CD4-positive, alpha-beta T cell treated with Interleukin-15 for 4 hours (primary cell): ENCODE measurements at places on chromosomes 13 and 19.

DNA sequence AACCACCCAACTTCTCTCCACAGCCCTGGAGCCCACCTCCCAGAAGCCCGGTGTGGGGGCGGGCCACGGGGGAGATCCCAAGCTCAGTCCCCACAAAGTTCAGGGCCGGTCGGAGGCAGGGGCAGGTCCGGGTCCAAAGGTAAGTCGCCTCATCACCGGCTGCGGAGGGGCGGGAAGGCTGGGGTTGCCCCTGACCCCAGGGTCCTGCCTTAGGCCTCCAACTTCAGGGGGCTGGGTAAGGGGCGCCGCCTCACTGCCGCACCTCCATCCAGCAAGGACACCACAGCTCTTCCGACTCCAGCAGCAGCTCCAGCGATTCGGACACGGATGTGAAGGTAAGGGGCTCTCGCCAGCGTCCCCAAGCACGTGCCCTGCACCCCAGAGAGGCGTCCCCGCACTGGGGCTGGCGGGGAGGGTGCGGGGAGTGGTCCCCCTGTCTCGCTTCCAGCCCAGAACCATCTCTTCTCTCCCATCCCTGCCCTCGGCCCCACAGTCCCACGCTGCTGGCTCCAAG, 358 bp downstream of the C19orf33 start:
- DNase-seq = no peak

DNA sequence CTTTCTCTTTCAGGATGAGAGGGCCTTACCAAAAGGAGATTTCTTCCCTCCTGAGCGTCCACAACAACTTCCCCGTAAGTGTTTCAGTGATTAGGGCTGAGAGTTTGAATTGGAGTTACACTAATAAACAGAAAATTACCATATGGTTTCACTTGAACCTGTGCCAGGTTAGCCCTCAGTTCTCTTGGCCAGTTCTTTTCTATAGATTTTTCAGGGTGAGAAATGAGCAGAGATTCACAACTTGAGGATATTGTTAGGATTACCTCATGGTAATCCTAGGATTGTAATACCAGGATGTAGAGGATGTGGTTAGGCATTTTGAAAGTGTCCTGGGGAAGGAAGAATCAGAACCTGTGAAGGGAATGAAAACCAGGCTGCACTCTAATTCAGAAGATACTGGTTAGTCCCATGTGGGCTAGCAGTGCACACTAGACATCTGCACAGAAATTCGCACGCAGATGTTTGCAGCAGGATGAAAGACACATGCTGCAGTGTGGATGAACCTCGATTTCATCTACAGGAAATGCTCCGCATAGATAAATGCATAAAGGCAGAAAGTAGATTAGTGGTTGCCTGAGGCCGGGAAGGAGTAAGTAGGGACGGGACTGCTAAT, 24.1 kb downstream of the HNRNPM start:
- DNase-seq = no peak

GRCh38 chr13:74883834-74884233, 598.1 kb downstream of the TBC1D4 start:
- DNase-seq = no peak

DNA sequence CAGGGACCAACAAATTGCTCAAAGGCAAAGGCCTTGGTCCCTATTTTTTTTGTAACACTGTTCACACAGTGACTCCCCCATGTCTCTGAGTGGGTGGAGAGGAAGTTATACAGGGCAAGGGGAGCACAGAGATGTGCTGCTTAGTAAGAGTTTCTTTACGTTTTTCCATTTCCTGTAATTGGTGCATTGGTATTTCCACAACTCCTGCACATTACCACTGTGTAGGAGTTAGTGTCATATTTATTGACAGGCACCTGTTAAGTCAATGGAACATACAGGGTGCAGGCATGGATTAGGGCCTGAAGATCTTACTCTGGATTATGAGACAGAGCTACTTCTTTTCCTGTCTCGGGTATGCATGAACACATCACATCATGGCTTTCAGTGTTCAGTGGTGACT, 45.2 kb downstream of the SOX21 start:
- DNase-seq = no peak

DNA sequence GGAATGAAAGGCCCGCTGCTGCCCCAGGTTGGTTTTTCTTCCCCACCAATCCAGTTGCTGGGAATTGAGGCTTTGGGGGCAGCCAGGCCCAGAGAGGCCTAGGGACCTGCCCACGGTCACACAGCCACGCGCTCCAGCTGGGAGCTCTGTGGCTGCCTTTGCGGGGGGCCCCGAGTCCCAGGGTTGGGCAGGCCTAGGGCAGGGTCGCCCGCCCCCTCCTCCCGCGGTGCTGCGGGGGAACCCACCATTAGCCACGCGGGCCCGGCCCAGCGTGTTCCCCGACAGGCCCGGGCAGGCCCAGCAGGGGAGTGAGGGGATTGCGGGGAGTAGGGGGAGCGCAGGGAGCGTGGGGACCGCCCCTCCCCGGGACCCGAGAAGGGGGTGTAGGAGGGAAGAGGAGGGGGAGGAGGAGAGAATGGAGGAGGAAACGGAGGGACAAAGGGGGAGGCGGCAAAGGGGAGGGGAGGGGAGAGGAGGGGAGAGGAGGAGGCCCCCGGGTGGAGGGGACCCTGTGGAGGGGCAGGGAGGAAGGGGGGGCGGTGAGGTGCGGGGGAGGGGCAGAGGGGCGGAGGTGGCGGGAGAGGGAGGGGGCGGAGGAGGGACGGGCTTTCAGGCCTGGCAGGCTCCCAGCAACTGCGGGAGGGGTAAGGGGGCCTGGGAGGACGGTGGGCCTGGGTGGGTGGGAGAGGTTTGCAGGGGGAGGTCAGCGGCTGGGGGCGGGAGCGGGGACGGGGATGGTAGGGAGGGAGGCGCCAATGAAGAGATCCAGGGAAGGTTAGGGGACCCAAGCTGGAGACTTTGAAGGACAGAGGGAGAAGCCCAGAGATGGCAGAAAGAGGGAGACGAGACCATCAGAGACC, 12.9 kb upstream of the TLE2 start:
- DNase-seq = no peak

- no peak for DNase-seq
Observed at GRCh38 chr13:109989155-109989554, 202.8 kb upstream of the IRS2 start.

DNA sequence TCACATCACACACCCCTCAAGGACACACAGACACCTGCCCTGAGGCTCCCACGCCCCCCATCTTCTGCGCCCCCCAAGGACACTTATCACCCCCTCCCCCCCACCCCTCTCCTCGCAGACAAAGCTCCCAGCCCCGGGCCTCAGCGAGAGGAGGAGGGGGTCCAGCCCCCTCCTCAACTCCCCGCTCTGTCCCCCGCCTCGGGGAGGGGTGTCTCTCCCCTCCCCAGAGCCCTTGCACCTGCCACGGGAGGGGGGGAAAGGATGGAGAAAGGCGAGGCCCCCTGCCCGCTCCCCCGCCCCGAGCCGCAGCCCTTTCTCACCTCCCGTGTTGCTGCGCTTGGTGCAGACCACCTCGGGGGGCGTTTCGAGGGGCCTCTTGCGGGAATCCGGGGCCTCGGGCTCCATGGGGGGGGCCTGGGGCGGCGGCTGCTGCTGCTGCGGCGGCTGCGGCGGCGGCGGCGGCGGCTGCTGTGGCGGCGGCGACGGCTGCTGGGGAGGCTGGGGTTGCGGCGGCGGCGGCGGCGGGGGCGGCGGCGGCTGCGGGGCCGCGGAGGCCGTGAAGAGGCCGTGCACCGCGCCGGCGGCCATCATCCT, 621 bp downstream of the NOVA2 start:
- DNase-seq = no peak

- no peak for DNase-seq
Observed at GRCh38 chr13:75647126-75647784, 11.1 kb downstream of the LMO7 start.

DNA sequence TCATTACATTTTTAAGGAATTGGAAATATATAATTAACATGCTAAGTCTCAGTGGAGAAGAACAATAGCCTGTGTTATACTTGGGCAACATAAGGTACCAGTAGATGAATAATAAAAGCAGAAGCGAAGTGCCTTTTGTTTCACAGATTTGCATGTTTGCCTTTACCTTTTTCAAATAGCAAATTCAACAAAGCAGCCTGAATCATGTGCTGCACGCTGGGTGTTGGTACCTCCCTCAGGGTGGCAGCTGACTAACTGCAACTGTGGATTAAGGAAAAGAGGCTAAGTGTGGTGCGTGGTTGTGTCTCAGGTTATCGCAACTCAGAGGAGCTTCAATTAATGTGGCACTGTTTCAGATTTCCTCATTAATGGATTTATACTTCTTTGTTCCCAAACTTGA, 189.0 kb downstream of the LMO7 start:
- DNase-seq = no peak
